B cell (primary cell): ENCODE measurements at places on chromosomes 7 and 10. TPM values are rescaled to one million over a fixed set of nuclear protein-coding genes. Genes with fewer than 3 reads are reported as not detected.

The CRYGN gene
- not detected in 2 replicates for total RNA-seq

The MRLN gene
- not detected in 2 replicates for total RNA-seq

The NFE2L3 gene
- total RNA-seq, result 1.6 and 4.5 TPM in 2 replicates

The TMEM26 gene
- total RNA-seq, result not detected in 2 replicates

The C10orf67 gene
- total RNA-seq, result not detected in 2 replicates
